ENCODE measurements at places on chromosomes 5 and 9.

DNA sequence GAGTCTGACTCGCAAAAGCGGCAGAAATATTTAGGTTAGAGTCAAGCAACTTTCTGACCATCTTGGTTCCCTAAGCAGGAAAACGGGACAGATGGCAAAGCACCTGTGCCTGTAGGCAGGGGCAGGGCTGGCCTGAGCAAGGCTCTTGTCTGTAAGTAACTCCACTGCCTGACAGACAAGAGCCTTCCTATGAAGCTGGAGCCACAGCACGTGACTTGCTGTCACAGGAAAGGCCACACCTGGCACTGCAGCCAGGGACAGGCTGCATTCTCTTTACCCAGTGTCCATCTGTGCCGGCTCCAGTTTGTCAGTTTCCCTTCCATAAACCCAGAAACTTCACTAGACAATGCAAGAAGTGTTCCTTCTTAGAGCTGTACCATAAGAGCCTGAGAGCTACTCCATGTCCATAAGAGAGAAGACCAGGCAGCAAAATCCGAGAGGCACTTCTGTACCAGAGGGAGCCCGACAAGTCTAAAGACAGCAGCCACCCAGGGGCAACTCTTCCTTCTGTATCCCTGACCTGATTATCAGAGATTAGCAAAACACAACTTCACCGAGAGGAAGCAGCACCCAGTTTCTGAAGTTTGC, 78.1 kb downstream of the GPR21 start:
- DNase-seq, result no peak

GRCh38 chr5:40507095-40507494, 172.6 kb upstream of the PTGER4 start:
- no peak for DNase-seq

DNA sequence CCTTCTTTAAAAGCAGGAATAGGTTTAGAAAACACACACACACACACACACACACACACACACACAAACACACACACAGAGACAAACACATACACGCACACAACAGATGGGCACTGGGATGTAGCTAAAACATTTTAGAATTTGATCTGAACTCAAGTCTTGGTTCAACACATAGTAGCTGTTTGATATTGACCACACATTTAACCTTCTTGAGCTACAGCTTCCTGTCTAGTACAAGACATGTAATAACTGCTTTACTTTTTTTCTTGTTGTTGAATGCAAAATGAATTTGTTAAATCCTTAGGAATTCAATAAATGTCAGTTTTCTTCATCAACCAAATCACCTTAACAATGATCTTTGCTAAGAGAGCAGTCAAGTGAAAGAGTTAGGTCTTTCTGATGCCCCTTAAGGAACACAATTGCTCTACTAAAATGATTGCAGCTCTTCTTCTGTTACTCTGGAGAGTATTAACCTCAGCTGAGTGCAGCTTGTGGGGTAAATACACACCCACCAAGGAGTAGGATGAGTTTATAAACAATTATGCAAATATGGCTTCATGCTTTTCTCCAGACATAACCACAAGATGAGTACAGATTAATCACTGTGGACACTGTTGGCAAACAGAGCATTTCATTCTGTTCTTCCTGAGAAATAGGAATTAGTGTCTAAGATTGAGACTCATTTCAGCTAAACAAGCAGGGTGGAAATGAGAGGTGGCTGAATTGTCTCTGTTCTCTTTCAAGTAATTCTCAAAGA, 302.9 kb upstream of the PAPPA start:
- DNase-seq, result no peak

DNA sequence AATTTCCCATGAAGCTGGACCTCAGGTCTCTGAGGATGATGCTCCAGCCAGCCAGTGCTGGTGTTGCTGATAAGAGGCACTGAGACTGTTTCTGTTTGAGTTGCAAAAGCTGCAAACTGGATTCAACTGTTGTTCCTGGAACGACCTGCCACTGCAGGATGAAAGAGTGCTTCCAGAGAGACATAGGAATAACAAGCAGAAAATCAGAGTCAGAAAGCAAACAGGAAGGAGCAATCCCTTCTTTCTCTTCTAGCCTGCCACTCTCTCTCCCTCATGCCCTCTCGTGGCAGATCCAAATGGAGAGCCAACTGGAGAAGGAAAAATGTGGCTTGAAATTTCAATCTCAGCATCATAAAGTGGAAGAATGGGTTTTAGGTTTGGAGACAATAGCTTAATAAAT, 110.4 kb downstream of the STARD4 start:
- DNase-seq, result no peak

DNA sequence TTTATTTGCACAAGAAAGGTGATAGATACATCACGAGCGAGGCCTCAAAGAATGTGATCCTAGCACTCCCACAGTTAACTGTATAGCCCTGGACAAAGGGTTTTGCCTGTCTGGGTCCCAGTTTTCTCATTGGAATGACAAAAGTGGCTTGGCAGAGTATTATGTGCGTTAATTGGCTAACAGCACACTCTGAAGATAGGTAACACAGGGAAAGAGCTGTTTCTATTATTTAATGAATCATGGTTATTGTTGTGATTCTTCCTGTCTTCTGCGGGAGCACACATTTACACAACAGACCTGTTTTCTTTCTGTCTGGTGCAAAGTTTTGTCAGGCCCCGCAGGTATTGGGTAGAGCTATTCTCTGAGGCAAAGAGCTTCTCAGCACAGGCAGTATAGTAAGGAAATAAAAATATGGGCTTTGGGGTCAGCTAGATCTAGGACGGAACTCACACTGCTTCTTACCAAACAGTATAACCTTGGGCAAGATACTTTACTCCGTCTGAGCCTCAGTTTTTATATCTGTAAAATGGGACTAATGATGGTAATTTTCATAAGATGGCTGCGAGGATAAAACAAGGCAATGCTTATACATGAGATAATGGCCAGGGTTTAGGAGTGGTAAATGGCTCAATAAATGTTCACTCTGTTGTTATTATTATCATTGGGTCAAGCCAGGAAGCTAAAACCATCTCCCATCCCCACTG, 78.9 kb downstream of the PLAC8L1 start:
- DNase-seq, result no peak

- no peak for DNase-seq
Observed at GRCh38 chr5:177303925-177304391, 359 bp downstream of the PRELID1 start.

GRCh38 chr5:42547894-42548293, 124.7 kb downstream of the GHR start:
- DNase-seq, result no peak

GRCh38 chr5:67886761-67887160, 328.8 kb upstream of the PIK3R1 start:
- DNase-seq, result no peak

DNA sequence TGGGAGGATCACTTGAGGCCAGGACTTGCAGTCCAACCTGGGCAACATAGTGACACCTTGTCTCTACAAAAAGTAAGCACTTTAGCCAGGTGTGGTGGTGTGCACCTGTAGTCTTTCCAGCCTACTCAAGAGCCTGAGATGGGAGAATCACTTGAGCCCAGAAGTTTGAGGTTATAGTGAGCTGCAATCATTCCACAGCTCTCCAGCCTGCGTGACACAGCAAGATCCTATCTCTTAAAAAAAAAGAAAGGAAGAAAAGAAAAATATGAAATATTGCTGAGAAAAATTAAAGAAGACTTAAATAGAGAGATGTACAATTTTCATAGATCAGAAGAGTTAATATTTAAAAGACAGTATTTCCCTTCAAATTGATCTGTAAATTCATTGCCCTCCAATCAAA, 76.4 kb downstream of the SMIM15 start:
- DNase-seq, result no peak

GRCh38 chr9:588981-589380, 252.5 kb upstream of the DMRT1 start:
- DNase-seq, result no peak

DNA sequence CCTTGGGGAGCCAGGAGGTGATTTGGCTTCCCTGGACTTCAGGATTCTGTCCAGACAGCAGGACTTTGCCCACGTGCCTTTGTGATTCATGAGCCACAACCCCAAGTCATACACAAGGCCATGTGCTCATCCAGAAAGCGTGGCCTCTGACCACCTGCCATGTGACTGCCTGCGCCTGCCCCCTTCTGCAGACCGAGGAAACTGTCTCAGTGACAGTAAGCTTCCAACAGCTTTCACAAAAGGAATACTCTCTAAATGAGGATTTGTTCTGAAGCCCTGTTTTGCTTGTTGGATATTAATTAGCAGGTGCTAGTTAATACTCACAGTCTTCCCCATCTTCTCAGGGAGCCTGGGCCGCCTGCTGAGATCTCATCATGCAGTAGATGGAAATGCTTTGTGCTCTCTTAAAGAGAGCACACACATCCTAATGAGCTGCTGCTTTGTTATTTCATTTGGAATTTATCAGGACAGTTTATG, 36.9 kb upstream of the ANGPTL2 start:
- peak; percentile 59 for DNase-seq

DNA sequence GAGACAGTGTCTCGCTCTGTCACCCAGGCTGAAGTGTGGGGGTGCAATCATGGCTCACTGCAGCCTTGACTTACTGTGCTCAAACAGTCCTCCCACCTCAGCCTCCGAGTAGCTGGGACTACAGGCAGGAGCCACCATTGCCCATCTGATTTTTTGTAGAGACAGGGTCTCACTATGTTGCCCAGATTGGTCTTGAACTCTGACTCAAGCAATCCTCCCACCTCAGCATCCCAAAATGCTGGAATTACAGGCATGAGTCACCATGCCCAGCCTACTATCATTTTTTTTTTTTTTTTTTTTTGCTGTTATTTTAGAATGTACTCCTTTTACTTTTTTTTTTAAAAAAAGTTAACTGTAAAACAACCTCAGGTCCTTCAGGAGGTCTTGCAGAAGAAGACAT, 449.0 kb downstream of the CCDC171 start:
- no peak for DNase-seq

DNA sequence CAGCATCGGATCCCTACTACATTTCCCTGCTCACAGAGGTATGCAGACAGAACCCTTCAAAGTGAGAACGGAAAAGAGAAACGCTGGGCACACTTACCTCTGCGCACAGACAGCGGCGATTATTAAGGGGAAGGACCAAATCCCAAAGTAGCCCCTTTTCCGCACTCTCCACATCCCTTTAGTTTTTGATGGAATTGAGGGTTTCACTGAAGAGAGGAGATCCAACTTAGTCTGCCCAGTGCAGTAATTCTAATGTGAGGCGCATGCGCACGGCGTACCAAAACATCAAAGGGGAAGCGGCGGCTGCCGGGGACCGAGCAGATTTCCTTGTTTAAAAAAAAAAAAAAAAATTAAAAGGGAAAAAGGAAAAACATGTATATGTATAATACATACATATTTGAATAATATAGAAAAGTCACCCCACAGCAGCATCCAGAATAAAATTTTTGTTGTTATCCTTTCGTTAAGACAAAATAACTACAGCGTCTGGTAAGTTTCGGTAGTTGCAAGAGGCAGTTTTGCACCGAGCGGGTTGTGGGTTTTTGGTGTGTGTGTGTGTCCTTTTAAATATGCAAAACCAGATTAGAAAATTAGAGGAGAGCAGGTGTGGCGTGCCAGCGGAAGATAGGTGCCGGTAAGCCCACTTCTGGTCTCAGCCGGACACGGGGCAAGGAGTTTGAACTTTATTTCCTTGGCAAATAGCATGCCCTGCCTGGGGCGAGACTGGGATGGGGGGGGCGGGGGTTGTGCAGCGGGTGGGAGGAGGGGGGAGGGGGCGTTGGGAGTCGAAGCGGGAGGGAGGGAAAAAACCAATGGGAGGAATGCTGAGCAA, at the start of gene GABRB2:
Gene GABRB2, minus strand, starts transcription at position 256 of the 832 bp plus-strand sequence. Its CDS starts 82 bp downstream, at position 174.
- no peak for DNase-seq

- no peak for DNase-seq
Observed at GRCh38 chr9:110986529-110986928, 51.7 kb downstream of the LPAR1 start.

DNA sequence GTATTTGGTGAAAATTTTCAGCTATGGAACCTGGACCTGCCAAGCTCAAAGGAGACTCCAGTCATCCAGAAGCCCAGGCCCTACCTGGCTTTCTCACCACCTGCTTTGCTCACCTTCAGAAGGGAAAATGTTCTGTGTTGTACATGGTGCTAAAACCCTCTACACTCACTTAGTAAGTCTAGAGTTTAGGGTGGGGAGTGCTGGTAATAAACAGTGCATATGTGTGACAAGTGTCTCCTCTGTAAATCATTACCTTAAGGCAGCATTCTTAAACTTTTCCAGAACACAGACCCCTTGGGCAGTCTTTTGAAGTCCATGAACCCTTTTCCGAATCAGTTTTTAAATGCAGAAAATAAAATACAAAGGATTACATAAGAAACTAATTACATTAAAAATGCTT, 248.8 kb upstream of the PIK3R1 start:
- DNase-seq, result no peak

- DNase-seq, result no peak
Observed at GRCh38 chr9:108852079-108852478, 3.7 kb downstream of the ACTL7B start.

DNA sequence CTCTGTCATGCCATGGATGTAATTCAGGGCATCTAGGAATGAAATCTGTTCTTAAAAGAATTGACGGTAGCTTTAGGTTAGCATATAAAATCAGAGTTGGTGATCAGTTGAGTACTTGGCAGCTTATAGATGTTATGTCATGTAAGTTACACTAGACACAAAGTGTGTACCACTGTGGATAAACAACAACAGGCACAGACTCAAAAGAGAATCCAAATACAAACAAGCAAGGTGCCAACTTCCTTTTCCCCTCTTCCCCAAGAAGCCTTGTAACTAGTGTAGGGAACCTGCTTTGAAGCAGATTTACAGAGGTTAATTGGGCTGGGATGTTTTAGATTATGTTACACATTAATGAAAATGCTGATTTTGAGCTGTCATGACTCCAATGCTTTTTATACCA, 167.2 kb downstream of the PBX3 start:
- DNase-seq, result no peak

GRCh38 chr5:2519153-2519552, 232.3 kb downstream of the IRX2 start:
- no peak for DNase-seq

GRCh38 chr9:34759432-34760134, 49.6 kb upstream of the CCL21 start:
- no peak for DNase-seq

GRCh38 chr9:18748251-18748701, 274.3 kb downstream of the ADAMTSL1 start:
- peak; percentile 64 for DNase-seq

- DNase-seq, result no peak
Observed at GRCh38 chr9:133739408-133740280, 1.5 kb upstream of the SARDH start.

GRCh38 chr5:181283347-181283746, 22.4 kb upstream of the TRIM52 start:
- DNase-seq, result no peak

- DNase-seq, result peak; percentile 49
Observed at GRCh38 chr5:132086277-132086794, 12.7 kb downstream of the CSF2 start.
